Right lung (tissue), 10 donors: ENCODE measurements at places on chromosomes 5 and 9.
A peak's percentile ranks its signal among the peaks of the same experiment; 100 is the strongest.

- no peak for DNase-seq
Observed at GRCh38 chr5:168602517-168602916, 23.3 kb upstream of the PANK3 start.

- no peak for DNase-seq
Observed at GRCh38 chr9:130576176-130576575, 3.2 kb upstream of the FUBP3 start.

DNA sequence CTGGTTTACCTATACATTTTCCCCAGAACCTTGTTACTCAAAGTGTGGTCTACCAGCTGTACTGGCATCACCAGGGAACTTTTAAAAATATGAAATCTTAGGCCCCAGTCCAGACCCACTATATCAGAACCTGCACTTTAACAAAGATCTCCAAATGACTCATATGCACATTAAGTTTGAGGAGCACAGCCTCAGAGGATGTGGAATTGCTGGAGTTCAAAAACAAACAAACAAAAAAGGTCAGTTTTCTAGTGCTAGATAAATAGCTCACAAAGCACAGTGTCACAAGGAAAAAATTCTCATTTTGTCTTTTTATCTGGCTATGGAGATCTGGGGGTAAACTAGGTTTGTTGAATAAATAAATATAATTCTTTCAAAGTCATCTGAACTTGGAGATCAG is 68.9 kb upstream of the ANKRD55 start:
- DNase-seq = no peak

GRCh38 chr5:72436796-72437471 is 70.3 kb downstream of the ZNF366 start:
- no peak for DNase-seq

DNA sequence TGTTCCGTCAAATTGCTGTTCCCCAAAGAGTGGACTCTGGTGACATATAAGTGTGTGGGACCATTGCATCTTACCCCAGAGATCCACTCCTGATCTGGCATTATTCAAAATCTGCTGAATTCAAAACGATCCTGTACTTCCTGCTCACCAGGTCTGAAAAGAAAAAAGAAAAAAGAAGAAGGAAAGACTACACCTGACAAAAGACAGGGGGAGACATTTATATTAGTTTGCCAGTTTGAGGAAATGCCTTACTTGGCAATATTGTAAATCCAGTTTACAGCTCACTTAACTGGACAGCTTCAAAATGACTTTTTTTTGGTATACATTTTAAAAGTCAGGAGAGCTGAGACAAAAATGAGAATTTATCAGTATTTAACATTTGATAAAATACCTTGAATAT is 15.0 kb upstream of the GRHPR start:
- DNase-seq = no peak

DNA sequence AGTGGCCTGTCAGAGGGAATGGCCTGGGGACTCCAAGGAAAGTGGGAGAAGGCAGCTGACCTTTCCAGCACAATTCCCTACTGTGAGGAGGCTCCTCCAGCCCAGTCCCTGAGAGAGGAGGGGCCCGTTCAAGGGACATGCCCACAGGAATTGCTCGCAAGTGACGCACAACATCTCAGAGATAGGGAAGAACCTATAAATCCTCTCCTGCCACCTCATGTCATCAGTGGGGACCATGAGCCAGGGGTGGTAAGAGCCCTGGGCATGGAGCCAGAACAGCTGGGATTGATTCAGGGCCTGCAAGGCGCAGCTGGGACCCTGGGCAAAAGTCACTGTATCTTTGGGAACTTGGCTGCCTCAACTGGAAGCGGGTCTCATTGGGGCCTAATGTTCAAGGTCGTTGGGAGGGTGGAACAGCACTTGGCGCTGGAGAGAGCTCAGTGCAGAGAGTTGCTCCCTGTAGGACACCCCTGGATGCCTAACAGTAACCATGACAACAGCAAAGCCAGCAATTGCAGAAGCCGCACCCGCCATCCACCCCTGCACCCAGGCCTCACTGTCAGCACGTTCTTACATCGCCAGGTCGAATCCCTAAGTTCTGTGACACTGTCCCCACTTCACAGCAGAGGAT is 41.3 kb upstream of the ORM1 start:
- peak; percentile 60 for DNase-seq

- DNase-seq = peak; percentile 67
Observed at GRCh38 chr9:38620483-38621433, at the start of gene ANKRD18A. ANKRD18A (minus strand) TSS chr9:38620596; CDS start chr9:38620285, 311 bp downstream.

- DNase-seq = peak; percentile 25
Observed at GRCh38 chr9:89606624-89607311, 2.0 kb downstream of the GADD45G start.

GRCh38 chr5:145237843-145238242 is 597.3 kb downstream of the PRELID2 start:
- no peak for DNase-seq

GRCh38 chr9:124074746-124075145 is 63.2 kb downstream of the LHX2 start:
- no peak for DNase-seq

- DNase-seq = no peak
Observed at GRCh38 chr5:7867260-7867659, 1.6 kb downstream of the FASTKD3 start.

- DNase-seq = peak; percentile 82
Observed at GRCh38 chr5:147483961-147484707, 25.7 kb downstream of the DPYSL3 start.

- DNase-seq = no peak
Observed at GRCh38 chr5:124371111-124371706, 375.2 kb downstream of the ZNF608 start.

- no peak for DNase-seq
Observed at GRCh38 chr5:115377468-115378217, 81.2 kb upstream of the CCDC112 start.

DNA sequence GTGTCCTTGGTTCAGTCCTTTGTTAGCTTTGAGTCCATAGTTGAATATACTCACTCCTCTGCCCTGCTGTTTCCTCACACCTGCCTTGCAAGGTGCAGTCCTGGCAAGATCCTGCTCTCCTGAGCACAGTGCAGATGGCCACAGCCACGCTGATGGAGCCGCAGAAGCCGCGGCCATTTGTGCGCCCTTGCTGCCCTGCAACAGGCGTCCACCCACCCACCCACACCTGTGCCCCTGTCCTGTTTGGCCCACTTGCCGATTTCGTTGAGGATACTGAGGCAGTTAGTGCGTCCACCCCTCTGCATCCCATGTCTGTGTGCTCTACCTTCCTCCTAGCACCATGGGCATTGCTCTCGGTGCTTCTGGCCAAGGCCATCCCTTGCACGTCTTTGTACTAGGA is 51.1 kb upstream of the LRRTM2 start:
- no peak for DNase-seq

GRCh38 chr5:57082441-57083067 is 91.3 kb upstream of the GPBP1 start:
- no peak for DNase-seq

- DNase-seq = no peak
Observed at GRCh38 chr5:132471151-132471907, 19.2 kb downstream of the IRF1 start.

GRCh38 chr9:341634-342421 is 127.2 kb downstream of the DOCK8 start:
- DNase-seq = no peak

GRCh38 chr5:62000646-62001045 is 305.4 kb upstream of the KIF2A start:
- DNase-seq = no peak

- no peak for DNase-seq
Observed at GRCh38 chr9:22921742-22922141, 475.1 kb downstream of the DMRTA1 start.

DNA sequence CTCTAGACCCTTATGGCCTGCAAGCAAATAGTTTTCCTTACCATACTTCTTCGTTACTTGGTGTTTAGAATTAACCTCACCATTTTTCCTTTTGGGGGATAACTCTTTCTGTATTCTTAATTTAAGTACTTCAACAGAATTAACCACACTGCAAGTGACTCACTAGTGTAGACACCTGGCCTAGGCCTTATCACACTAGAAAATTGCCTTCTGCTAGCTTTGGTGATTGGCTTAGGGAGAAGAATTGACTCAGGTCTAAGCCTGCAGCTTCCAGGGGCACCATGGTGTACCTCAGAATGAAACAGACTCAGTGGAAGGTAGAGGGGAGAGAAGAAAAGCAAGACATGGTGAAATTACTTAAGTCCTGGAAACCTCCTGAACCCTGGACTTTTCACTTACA is 112.8 kb upstream of the HMHB1 start:
- DNase-seq = no peak

DNA sequence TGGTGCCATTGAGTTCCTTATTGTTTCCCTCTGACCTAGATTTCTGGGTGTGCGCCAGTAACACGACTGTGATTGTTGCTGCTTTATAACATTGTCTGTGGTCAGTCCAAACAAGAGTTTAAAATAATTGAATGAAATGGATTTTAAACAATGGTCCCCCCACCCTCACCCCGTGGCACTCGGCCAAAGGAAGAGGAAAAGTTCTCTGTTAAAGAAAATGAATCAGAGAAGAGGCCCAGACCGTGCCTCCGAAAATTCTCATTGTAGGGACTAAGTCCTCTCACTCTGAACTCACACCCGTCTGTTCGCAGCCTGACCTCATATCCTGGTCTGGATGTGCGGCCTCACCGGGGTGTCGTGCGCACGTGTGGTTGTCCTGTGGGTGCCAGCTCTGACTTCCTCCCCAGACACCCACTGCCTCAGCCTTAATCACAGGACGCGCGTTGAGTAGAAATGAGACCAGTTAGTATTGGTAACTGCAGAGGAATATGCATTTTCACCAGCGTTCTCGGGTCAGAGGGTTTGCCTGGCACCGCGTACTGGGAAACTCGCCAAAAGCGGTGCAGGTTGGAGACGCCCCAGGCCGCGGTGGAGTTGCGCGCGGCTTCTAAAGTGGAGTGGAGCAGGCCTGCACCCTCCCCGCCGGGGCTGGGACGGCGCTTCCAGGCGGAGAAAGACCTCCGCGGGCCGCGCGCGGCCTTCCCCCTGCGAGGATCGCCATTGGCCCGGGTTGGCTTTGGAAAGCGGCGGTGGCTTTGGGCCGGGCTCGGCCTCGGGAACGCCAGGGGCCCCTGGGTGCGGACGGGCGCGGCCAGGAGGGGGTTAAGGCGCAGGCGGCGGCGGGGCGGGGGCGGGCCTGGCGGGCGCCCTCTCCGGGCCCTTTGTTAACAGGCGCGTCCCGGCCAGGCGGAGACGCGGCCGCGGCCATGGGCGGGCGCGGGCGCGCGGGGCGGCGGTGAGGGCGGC is at the start of gene ABL1:
Gene ABL1 (plus strand): TSS at position 884 of the 966 bp plus-strand sequence. CDS start 193 bp downstream, outside the sequence.
- peak; percentile 83 for DNase-seq

DNA sequence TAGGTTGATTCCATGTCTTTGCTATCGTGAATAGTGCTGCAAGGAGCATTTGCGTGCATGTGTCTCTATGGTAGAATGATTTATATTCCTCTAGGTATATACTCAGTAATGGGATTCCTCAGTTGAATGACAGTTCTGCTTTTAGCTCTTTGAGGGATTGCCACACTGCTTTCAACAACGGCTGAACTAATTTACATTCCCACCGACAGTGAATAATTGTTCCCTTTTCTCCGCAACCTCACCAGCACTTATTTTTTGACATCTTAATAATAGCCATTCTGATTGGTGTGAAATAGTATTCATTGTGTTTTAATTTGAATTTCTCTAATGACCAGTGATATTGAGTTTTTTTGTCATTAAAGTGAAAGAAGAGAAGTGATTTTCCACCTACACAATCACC is 18.5 kb downstream of the IFNA5 start:
- no peak for DNase-seq

- no peak for DNase-seq
Observed at GRCh38 chr9:116000748-116001329, 152.8 kb upstream of the PAPPA start.

DNA sequence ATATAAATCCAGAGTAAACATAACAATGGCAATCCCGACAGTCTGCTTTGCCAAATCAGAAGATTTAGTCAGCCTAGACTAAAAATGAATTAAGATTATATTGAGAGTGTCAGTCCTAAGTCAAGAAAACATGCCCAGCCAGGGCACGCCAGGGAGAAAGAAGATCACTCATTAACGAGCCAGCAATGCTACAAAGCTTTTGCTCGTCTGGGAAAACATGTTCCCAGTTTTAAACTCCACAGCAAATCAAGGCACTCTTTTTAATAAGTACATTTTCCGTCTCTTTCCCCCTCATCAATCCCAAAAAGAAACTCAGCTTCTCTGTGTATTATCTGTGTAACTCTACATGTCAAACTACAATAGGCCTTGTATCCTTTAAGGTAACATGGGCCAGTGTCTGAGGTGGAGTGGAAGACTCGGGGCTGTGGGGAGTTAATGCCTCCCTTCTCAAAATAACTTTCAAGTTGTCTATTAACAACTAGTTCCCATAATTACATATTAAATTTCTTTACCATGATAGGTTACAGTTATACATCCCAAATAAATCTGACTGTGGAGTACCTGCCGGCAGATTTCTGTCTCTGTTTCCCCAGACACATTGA is 40.9 kb downstream of the NFIB start:
- DNase-seq = no peak

GRCh38 chr9:88319936-88320747 is 68.1 kb upstream of the SPIN1 start:
- DNase-seq = no peak

- no peak for DNase-seq
Observed at GRCh38 chr5:84197538-84197937, 187.1 kb downstream of the EDIL3 start.

GRCh38 chr5:65209341-65209740 is 272.4 kb downstream of the ADAMTS6 start:
- DNase-seq = no peak

- DNase-seq = no peak
Observed at GRCh38 chr5:157689942-157690689, 18.8 kb downstream of the C5orf52 start.

DNA sequence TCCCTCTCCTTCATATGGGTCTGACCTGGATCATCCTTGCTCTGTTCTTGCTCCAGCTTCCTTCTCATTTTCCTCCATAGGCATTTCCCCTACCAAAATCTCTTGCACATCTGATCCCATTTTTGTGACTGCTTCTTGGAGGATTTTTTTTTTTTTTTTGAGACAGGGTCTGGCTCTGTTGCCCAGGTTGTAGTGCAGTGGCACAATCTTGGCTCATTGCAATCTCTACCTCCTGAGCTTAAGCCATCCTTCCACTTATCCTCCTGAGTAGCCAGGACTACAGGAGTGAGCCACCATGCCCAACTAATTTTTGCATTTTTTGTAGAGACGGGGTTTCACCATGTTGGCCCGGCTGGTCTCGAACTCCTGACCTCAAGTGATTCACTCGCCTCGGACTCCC is 10.5 kb upstream of the JMY start:
- DNase-seq = no peak

DNA sequence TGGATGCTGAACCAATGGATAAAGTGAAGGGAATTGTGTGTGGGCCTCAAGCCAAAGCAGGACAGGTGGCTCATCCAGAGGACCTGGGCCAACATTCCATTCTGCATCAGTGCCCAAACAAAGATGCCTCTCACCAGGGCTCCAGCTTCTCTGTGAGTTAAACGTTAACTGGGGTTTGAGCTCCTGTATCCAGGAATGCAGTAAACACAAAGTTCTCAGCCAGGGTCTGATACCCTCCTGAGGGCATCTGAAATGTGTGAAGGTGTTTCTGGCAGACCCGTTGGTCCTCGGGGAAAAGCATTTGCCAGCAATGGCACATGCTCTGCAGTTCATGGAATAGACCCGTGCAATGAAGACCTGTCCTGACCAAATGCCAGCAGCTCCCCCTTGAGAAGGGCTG is 33.9 kb upstream of the AOPEP start:
- DNase-seq = no peak
